ENCODE measurements at places on chromosomes 6 and 20. TPM values are rescaled to one million over a fixed set of nuclear protein-coding genes. Genes with fewer than 3 reads are reported as not detected.

- DNase-seq, result peak; percentile 95
Measured at GRCh38 chr6:27836783-27837624, 75.2 kb downstream of the OR2B2 start.

GRCh38 chr20:48916699-48917098 lies 4.8 kb upstream of the ARFGEF2 start:
- no peak for DNase-seq

- DNase-seq, result no peak
Measured at GRCh38 chr20:39676857-39677391, 714.8 kb downstream of the DHX35 start.

GRCh38 chr6:55888917-55889316 lies 13.5 kb upstream of the BMP5 start:
- DNase-seq, result no peak

- DNase-seq, result peak; percentile 37
Measured at GRCh38 chr6:5481033-5481432, 219.7 kb downstream of the FARS2 start.

DNA sequence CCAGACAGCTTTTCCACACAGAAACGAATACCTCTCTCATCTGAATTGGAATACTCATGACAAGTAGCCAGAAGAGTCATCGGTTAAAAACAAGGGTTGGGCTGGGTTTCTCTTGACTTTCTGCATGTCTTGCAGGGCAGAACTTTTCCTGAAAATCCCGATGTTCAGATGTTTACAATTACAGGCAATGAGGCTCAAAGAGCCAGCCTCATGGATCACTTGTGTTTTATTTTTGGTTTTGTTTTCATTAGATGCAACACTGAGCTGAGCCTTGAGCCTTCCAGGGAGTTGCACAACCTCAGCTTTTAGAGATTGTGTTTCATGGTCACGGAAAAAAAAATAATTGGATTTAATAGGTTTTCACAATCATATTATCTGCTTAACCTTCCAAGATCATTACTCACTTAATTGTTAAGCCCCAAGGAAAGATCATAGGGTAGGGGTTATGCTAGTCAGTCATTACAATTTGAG lies 288.1 kb upstream of the PRDM1 start:
- peak; percentile 69 for DNase-seq

DNA sequence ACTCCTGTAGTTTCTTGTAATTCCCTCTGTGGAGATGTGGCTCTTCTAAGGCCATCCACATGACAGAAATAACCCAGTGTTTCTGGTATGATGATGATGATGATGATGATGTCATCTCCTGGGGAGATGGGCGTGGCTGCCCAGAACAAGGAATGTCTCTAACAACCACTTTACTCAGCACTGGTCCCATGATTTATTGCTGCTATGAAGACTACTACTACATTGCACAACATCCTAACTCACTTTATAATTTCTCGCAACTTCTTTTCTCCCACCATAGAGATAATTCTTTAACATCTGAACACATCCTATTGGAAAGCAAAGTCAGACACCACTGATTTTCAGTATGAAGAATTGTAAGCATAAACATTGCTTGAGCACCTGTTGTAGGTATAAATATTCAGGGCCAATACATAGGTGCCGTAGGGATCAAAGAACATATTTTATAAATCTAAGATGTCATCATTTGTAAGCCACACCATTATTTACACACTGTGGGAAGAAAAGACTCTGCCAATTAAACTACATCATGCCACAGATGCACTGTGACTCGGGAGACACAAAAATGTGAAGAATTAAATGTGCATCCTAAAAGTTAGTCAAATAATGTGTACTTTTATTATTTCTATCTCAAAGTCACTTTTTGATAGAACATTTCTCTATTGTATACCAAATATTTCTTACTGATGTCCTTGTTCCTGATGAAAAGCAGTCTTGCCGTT lies 6.4 kb downstream of the TPMT start:
- no peak for DNase-seq

- peak; percentile 61 for DNase-seq
Measured at GRCh38 chr20:208942-209566, 18.0 kb upstream of the DEFB129 start.

DNA sequence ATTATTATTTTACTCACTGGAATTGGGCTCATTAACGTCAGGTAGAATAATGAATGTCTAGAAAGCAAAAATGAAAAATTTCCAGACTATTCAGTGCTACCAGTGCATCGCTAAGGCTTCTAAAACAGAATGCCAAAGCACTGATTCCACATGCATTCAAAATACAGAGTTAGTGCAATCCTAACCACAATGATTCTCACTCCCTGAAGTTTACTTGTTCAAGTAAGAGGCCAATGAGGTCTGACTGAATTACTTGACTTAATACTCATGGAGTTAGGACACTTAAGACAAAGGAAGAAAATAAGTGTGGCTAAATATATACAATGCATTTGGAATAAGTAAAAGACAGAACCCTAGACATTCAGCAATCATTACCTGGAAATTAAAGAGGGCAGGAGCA lies 220.5 kb downstream of the PKHD1 start:
- DNase-seq, result no peak

GRCh38 chr6:31070711-31071197 lies 41.6 kb downstream of the C6orf15 start:
- DNase-seq, result peak; percentile 84

GRCh38 chr6:159805440-159806020 lies 5.5 kb downstream of the PNLDC1 start:
- no peak for DNase-seq

DNA sequence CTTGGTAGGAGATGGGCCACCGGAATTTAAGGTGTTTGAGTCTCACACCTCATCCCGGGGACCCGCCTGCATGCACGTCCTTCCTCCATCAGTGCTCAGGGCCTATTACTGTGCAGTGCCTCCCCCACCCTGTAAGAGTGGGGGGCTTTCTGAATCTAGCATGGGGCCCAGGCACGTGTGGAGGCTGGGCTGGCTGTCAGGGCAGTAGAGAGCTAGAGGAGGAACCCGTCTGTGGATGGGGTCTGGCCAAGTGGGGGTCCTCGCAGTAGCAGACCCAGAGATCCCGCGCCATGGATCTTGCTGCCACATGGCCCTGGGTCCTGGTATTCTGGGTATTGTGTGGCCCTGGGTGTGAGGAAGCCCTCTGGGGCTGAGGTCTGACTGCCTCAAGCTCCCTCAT lies 42.9 kb downstream of the SRC start:
- no peak for DNase-seq

- no peak for DNase-seq
Measured at GRCh38 chr20:7195704-7196103, 428.2 kb downstream of the BMP2 start.

DNA sequence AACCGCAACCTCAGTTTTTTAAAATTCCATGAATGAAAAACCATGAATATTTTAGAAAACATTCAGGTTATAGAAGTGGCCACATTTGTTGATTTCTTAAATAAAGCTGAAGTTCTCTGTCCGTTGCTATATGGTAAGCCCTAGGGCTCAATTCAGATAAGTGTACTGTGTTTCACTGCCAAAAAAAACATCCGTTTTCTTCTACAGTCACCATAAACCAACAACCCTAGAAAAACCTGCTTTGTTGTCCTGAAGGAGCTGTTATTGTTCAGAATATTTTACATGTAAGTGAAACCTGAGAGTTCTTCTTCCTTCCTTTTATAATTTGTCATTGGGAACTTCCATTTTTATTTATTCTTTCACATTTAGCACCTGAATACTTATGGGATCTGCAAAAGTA lies 274.1 kb downstream of the TFAP2A start:
- peak; percentile 36 for DNase-seq

DNA sequence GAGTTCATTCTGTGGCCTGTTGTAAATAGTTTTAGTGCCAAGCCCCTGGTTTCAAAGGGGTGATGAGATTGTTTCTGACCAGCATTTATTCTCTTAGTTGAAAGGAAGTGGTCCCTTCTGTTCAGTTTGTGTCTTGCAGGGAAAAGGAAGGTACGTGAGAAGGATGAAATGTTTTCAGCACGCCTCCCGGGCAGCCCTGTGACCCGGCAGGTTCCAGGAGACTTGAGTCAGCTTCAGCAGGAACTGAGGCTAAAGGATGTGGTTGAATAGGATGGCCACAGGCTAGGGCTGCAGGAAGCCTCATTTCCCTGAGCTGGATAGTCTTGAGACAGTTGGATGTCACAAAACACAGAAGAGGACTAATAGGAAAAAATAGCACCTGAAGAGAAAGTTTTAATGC lies 132.4 kb upstream of the SYNDIG1 start:
- no peak for DNase-seq

DNA sequence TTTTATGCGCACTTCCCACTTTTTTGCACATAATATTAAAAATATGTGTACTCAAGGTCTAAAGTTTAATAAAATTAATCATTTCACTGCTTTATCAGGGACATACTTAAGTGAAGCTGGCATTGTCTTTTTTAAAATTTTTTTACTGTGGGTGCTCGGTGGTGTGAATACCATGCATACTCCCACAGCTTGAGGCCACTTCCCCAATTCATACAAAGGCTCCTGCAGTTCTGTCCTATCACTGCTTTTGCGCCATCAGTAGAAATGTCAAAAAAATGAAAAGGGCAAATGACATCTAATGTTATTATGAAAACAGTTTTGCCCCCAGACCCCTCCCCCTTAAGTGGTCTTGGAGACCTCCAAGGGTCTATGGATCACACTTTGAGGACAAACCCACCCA lies 464.1 kb upstream of the ARID1B start:
- DNase-seq, result no peak

DNA sequence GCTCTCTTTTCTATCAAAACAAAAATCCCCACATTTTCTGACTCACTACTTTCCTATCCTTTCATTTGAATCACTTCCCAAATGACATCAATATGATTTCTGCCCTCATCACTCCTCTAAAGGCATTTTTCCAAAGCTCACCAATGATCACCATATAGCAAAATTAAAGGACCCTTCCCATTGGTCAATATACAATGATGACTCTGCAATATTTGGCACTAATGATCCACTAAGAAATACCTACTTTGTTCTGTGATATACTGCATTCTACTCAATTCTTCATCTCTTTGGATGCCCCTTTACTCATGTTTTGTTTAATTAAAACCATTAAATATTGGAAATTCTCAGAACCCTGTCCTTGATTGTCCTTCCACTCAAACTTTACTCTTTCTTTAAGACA lies 200.3 kb upstream of the PTCHD4 start:
- DNase-seq, result no peak

The MAP7 gene
- 23.4 TPM for total RNA-seq

The ERVFRD-1 gene
- 0.18 TPM for total RNA-seq

The FNDC1 gene
- total RNA-seq, result 0.40 TPM

The CD109 gene
- 21.2 TPM for total RNA-seq

The OPRM1 gene
- not detected for total RNA-seq

The SLC16A10 gene
- total RNA-seq, result 10.5 TPM

The ENPP1 gene
- total RNA-seq, result 7.3 TPM

The APOBEC2 gene
- 0.51 TPM for total RNA-seq

The FAM83C gene
- total RNA-seq, result not detected

The SNRPB2 gene
- total RNA-seq, result 53.0 TPM

The PLA2G7 gene
- 6.7 TPM for total RNA-seq

The POM121L2 gene
- total RNA-seq, result not detected

The RIOK1 gene
- 25.4 TPM for total RNA-seq

Measured in lung (tissue), 17 donors.